ENCODE measurements at places on chromosomes 4 and X.

- DNase-seq, result no peak
Observed at GRCh38 chr4:39045827-39046221, 13.6 kb upstream of the TMEM156 start.

DNA sequence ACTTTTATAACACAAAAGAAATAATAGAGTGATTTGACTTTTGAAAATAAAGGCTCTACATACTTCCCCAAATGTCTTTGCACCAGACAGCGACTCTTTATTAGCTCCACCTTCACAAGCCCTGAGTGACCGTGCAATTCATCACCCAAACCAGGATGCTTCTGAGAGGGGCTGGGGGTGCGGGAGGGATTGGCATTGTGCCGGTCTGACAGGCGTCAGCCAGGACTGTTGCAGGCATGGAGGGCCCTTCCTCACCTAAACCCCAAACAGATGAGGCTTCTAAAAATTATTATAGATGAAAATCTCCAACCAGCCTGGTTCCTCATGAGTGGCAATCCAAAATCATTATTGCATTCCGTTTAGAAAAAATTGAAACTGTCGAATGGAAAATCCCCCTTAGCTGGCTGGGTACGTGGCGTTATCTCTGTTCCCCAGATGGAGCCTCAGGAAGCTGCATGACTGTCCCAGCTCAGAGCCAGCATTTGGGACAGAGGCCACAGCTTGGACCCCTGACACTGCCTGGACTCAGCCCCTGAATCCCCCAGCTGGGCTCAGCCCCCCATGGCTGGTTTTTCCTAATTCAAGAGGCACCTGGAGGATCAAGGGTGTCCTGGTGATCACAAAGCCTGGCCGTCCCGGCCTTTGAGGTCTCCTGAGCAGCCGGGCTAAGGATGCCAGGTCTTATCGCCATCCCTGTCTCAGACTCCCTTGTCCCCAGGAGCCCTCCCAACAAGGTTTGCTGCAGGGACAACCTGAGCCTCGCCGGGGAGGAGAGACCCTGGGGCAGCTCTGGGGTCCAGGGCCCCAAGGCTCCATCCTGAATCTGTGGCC lies 60.4 kb downstream of the SORCS2 start:
- DNase-seq, result no peak

- DNase-seq, result no peak
Observed at GRCh38 chrX:42107495-42108488, 184.4 kb upstream of the CASK start.

GRCh38 chr4:39480902-39481695 lies 22.2 kb downstream of the LIAS start:
- DNase-seq, result no peak

DNA sequence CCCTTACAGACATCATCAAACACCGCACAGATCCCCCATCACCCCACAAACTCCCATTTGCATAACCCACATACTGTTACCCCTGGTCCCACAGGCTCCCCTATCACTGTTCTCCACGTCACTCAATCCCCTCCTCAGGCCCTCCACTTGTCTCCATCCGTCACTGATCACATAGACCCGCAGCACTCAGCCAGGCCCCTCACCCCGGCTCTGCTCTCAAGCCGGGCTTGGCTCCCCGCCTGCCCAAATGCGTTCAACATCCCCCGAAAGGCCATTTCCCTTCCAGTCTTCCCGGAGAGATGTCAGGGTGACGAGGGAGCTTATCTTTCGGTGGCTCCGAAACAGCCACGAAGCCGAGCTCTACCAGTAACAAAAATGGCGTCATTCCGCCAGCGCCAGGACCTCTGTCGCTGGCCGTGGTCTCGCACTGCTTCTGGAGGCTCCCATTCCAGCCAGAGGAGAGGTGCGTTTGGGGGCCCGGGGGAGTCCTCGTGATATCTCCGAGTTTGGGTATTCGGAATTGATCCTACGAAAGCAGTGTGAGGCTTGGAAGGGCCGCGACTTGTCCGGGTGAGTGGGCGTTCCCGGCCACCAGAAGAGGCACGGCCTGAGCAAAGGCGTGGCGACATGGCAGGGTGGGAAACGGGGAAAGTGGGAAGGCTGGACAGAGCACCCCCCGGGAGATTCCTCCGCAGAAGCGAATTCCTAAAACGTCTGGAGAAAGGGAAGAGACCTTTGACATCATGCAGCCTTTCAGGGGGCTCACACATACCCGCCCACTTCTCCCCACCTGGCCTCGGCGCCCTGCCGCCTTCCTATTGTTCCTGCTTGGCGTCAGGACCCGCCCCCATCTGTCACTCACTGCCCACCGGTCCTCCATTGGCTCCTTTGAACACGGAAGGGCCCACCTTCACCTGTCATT lies at the start of gene ZNF630:
ZNF630 (minus strand) TSS at position 577 of the 922 bp plus-strand sequence. CDS start 4,754 bp downstream, outside the sequence.
- peak; percentile 78 for DNase-seq

GRCh38 chr4:88728146-88728545 lies 30.5 kb upstream of the NAP1L5 start:
- DNase-seq, result no peak

DNA sequence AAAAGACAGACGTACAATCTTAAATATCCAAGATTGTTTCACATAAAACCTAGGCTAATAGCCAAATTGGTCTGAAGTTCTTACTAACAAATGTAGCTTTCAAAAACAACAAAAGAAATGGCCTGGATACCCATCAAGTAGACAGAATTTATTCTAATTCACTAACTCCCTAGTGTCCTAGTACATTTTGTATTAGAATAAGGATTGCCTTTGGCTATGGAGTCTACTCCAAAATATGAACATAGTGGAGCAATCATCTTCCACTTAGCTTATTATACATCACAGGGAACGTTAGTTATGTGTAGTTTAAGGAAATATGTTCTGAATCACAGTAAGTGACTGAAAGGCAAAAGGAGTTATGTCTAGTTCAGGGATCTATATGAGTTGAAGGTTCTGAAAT lies 81.7 kb downstream of the MAPK10 start:
- DNase-seq, result no peak

DNA sequence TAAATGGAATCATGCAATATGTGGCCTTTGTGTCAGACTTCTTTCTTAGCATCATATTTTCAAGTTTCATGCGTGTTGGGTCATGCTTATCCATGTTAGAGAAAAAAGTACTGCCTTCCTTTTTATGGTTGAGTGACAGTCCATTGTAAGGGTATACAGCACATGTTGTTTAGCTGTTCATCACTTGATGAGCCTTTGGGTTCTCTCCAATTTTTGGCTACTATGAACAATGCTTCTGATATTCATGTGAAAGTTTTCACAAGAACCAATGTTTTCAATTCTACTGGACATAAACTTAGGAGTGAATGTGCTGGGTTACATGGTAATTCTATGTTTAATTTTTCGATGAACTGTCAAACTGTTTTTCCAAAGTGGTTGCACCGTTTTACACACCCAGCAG lies 28.1 kb upstream of the LNX1 start:
- no peak for DNase-seq

GRCh38 chr4:87002682-87003043 lies 67.9 kb downstream of the AFF1 start:
- no peak for DNase-seq

DNA sequence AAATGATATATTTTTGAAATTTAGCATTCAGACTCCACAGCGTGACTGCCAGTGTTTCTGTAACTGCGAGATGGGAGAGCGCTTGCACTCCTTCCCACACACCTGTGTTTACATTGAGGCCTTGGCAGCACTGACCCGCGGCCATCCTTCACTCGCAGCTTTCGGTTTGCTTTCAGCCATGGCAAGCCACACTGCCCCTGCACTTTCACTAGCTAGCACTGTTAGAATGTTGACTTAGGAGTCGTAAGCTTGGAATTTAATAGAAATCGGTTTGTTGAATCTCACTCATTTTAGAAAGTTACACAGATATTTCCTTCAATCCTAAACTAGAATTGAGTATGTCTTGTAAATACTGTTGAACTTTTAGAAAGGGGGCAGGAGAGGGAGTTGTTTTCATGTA lies 136.2 kb downstream of the CFAP299 start:
- no peak for DNase-seq

DNA sequence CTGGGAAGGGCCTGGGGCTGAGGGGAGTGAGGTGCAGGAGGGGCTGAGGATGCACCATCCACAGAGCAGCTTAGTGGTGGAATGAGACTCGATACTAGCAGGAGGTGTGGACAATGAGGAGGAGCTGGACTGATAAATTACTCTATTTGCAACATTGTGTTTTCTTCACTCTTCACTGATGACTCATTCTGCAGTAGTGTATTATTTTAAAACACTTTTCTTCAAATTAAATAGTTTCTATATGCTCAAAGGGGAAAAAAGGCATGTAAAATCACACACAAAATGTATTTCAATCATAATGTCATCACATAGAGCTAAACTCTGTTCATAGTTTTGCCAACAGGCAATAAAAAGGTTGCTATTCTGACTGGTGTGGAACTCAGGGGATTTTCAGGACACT lies 467.0 kb upstream of the CTSO start:
- DNase-seq, result no peak

Measured in coronary artery (tissue), 2 donors.